ENCODE measurements at places on chromosomes 3 and 15.

DNA sequence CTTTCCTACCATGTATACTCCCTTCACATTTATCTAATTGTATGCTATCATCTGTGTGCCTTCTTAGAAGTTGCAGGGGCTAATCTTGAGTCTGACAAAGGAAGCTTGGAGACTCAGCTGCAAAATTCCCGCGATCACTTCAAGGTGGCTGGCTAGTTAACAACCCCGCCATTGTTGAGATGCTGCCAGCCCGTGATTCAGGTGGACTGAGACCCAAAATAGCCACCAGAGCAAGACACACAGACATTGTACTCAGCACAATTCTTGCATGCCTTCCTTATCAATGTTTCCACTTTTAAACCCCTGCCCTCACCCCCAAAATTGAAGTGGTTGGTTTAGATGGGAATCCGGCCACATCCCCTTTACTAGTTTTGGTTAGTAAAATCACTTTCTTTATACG is 225.8 kb upstream of the ZNF717 start:
- H3K27me3 ChIP-seq: no peaks in the 10 kb centered on the region
- H3K4me1 ChIP-seq: no peaks in the 10 kb centered on the region
- H3K4me3 ChIP-seq: no peak overlapping the region

DNA sequence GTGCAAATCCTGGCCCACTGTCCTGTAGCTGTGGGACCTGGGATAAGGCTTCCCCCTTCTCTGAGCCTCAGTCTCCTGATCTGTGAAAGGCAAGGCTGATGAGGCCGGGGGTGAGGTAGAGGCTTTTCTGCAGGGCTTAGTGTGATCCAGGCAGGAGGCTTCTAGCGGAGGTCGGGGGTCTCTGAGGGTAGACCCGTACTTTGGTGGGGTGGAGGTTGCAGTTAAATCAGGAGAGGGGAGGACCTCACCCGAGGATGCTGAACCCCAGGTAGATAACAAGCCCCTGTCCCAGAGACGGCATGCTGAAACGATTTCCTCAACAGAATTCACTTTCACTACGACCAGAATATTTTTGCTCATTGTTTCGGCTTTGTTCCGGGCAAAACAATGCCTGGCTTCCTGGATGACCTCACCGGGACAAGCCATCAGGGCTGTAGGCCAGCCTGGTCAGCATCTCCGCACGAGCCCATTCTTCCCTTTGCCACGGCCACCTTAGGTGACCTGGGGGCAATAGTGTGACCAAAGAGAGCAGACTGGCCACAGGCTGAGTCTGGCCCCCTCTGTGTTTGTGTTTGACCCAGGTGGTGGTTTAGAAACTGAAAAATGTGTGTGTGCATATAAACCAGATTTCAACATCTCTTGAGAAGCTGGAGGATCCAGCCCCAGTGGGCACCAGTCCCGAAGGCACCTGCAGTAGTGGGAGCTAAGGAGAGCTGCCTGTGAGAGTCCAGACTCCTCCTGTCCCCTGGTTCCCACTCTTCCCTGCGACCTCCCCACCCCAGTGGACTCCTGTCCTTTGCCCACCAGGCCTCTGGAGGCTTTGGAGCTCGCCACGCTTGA is 33.0 kb downstream of the SLC6A6 start:
- DNase-seq: no peak
- H3K4me1 ChIP-seq: peaks cover 58% of the 10 kb centered on the region
- H3K27me3 ChIP-seq: no peaks in the 10 kb centered on the region
- no peak overlapping the region for H3K4me3 ChIP-seq
- no peak overlapping the region for H3K27ac ChIP-seq

DNA sequence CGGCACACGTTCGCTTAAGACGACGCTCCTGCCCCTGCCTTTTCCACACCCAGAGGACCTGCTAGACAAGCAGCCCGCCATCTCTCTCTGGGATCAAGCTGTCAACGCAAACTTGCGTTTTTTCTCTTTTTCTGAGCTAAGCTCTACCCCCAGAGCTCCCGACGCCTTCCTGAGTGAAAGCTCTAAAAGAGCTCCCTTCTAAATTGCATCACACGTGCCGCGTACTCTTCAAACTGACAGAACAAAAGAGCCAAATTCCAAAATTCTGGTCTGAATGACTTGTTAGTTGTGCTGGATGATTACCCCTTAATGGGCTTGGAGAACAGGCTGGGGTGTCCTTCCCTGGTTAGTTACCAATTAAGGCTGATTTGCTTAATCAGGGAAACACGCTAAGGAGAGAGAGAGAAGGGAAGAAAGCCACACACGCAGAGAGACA is 81.2 kb downstream of the MDFIC2 start:
- no peaks in the 10 kb centered on the region for H3K4me1 ChIP-seq
- no peak overlapping the region for H3K4me3 ChIP-seq
- DNase-seq: no peak
- no peak overlapping the region for H3K27ac ChIP-seq
- no peaks in the 10 kb centered on the region for H3K27me3 ChIP-seq

GRCh38 chr3:45844616-45845015 is 2.7 kb upstream of the LZTFL1 start:
- H3K4me1 ChIP-seq: peaks cover 27% of the 10 kb centered on the region
- DNase-seq: no peak
- no peak overlapping the region for H3K27ac ChIP-seq
- H3K36me3 ChIP-seq: no peaks in the 10 kb centered on the region

Measured in activated CD4-positive, alpha-beta T cell treated with anti-CD3 and anti-CD28 coated beads, Interleukin-2, amount 10 ng/mL, durations not matched to agents 7 days and 5 days (primary cell).